ENCODE measurements at places on chromosomes 3 and 15.

DNA sequence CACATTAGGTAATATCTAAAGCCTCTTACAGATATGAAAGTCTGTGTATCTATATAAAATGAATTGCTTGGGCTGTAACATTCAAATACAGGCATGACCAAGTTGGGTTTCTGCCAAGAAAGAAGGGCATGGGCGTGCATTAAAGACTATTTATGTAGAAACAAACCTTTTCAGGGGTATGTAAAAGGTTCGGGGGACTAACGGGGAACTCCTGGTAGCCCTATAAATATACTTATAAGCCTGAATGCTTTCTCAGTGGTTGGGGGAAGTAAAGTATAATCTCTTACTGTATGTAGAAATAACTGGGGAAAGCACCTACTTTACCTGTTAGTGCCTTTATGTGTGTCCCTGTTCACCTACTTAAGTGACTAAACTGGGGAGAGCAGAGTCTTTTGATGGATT lies 154.5 kb upstream of the TBL1XR1 start:
- DNase-seq = no peak

DNA sequence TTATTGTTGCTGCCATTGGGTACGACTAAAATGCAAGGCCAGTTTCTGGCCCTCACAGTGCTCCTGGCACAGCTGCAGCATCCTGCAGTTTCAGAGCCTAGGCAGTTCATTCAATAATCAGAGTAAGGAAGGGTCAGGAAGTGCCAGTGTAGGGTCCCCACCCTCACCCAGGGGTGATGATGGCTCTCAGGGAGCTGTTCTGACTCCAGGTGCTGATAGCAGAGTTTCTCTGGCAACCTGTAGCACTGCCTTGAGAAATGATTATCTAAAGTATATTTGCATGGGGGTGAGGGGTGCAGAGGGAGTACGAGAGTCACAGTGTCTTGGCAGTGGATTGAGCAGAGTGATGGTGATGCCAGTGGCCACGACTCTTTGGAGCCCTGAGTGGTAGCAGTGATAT lies 15.5 kb upstream of the IL16 start:
- DNase-seq = no peak

GRCh38 chr3:192883512-192883911 lies 34.1 kb downstream of the MB21D2 start:
- no peak for DNase-seq

DNA sequence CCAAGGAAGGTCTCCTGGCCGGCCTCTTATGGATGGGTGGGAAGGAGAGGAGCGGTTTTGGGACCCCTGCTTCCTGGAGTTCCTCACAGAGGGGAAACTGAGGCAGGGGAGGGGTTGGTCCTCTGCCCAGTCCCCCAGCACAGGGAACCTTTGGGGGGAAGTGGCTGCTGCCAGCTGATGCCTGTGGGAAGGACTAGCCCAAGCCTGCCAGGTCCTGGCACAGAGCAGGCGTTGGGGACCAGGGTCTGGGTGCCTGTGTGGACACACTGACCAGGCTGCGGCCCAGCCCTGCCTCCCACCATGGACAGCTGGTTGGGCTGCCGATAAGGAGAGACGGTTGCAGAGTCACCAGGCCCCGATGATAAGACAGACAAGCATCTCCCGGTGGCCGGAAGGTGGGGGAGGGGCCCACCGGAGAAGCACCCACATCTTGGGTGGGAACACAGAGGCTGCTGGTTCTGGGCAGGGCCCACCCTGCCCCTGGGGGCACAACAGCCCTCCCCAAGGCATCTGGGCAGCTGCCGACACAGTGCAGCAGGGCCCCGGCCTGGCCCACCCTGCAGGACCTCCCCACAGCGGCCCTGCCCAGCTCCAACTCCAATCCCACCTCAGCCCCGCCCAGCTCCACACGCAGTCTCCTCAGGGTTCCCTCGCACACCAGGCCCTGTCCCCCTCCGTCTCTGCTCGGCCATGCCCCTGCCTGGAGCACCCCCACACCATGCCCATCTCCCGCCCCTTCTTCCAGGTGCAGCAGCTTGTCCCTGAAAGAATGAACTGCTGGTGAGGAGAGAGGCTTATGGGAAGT lies 50.7 kb downstream of the DNAJB8 start:
- no peak for DNase-seq

GRCh38 chr3:18946524-18946923 lies 201.8 kb upstream of the KCNH8 start:
- no peak for DNase-seq

DNA sequence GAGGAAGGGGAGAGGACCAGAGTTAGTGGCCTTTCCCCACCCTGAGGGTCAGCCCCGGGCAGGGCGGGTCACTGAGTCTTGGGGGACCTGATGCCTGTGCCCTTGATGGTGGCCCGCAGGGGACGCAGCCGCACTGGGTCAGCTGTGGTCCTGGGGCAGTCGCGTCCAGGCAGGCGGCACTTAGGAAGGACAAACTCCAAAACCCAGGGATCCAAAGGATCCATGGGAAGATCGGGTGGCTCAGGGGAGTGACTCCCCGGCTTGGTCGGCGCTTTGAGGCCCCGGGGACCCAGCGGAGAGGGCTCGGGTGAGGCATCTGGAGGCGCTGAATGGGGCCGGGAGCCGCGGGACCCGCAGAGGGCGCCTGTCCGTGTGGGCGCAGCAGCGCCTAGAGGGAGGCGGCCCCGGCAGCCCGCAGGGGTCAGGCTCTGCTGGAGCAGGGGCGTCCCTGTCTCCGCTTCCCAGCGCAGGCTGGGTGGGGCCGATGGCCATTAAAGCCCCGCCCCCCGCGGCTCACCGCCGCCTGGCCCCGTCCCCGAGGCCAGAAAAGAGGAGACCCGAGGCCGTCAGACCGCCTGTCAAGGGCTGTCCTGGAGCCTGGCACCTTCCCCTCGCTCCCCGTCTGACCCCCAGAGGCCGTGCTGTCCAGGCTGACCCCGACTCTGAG lies 17.5 kb downstream of the CIDEC start:
- DNase-seq = no peak

- DNase-seq = no peak
Measured at GRCh38 chr3:193771011-193771652, 178.1 kb downstream of the OPA1 start.

DNA sequence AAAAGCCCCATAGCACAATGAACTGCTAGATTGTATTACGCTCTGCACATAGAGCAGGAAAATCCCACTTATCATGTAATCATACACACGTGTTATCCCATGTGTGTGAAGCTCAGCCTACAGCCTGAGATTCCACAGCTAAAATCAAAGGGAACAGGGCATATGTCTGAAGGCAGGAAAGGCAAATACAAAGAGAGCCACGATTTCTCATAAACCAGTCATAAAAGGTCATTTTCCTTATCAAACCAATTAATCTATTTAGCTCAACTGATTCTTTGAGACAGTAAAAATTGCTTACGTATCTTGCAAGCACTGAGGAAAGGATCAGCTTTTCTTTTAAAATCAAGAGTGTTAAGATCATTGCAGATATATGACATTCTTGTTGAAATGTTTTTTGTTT lies 199.5 kb upstream of the TBL1XR1 start:
- no peak for DNase-seq

GRCh38 chr3:66858656-66859381 lies 139.3 kb upstream of the KBTBD8 start:
- DNase-seq = no peak

DNA sequence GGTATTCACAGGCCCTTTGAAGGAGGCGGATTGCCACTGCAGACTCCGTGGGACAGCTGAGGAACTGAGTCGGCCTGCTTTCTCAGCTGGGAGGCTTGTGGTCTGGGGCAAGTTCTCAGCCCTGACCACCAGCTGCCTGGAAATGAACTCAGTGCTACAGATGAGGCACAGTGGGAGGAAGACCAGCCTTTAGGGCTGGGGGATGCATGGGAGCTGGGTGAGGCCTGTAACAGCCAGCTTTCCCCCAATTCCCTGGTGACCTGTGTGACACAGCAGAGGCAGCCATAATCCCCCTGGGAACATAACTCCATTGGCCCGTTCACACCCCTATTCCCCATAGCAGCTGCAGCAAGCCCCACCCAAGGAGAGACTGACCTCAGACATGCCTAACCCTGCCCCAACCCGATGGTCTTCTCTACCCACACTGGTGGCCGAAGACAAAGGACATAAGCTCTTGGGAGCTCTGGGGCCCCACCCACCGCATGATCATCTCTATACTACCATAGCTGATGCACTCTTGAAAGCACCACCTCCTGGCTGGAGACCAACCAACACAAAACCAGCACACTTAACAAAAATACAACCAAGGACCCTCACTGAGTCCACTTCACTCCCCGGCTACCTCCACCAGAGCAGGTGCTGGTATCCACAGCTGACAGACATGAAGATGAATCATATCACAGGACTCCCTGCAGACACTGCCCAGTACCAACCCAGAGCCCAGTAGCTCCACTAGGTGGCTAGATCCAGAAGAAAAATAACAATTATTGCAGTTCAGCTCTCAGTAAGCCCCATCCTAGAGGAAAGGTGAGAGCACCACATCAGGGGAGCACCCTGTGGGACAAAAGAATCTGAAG lies 24.9 kb downstream of the ZMAT3 start:
- no peak for DNase-seq

DNA sequence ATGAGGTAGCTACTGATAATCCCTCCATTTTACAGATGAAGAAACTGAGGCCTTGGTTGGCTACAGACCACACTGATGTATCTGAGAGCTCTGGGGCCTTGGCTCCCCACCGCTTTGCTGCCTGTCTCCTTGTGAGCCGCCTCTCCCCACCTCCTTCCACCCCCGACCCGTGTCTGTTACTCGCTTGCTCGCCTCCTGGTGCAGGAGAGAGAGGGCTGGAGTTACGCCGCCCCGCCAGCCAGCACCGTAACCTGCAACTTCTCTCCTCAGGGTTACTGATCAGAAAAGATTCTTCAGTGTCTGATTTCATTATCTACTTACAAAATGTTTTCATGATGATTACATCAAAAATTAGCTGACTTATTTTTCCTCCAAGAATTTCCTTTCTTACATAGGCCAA lies 34.1 kb downstream of the TM2D3 start:
- DNase-seq = no peak

- no peak for DNase-seq
Measured at GRCh38 chr15:87207990-87208580, 1048.5 kb downstream of the NTRK3 start.

GRCh38 chr3:17820704-17821103 lies 78.3 kb upstream of the TBC1D5 start:
- DNase-seq = no peak

- DNase-seq = peak; percentile 60
Measured at GRCh38 chr15:70853318-70853972, 512 bp downstream of the LARP6 start.

GRCh38 chr3:113468539-113468938 lies 27.2 kb upstream of the CFAP44 start:
- DNase-seq = no peak

DNA sequence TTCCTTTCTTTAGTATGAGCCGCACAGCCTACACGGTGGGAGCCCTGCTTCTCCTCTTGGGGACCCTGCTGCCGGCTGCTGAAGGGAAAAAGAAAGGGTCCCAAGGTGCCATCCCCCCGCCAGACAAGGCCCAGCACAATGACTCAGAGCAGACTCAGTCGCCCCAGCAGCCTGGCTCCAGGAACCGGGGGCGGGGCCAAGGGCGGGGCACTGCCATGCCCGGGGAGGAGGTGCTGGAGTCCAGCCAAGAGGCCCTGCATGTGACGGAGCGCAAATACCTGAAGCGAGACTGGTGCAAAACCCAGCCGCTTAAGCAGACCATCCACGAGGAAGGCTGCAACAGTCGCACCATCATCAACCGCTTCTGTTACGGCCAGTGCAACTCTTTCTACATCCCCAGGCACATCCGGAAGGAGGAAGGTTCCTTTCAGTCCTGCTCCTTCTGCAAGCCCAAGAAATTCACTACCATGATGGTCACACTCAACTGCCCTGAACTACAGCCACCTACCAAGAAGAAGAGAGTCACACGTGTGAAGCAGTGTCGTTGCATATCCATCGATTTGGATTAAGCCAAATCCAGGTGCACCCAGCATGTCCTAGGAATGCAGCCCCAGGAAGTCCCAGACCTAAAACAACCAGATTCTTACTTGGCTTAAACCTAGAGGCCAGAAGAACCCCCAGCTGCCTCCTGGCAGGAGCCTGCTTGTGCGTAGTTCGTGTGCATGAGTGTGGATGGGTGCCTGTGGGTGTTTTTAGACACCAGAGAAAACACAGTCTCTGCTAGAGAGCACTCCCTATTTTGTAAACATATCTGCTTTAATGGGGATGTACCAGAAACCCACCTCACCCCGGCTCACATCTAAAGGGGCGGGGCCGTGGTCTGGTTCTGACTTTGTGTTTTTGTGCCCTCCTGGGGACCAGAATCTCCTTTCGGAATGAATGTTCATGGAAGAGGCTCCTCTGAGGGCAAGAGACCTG lies 13.2 kb downstream of the GREM1 start:
- DNase-seq = no peak

DNA sequence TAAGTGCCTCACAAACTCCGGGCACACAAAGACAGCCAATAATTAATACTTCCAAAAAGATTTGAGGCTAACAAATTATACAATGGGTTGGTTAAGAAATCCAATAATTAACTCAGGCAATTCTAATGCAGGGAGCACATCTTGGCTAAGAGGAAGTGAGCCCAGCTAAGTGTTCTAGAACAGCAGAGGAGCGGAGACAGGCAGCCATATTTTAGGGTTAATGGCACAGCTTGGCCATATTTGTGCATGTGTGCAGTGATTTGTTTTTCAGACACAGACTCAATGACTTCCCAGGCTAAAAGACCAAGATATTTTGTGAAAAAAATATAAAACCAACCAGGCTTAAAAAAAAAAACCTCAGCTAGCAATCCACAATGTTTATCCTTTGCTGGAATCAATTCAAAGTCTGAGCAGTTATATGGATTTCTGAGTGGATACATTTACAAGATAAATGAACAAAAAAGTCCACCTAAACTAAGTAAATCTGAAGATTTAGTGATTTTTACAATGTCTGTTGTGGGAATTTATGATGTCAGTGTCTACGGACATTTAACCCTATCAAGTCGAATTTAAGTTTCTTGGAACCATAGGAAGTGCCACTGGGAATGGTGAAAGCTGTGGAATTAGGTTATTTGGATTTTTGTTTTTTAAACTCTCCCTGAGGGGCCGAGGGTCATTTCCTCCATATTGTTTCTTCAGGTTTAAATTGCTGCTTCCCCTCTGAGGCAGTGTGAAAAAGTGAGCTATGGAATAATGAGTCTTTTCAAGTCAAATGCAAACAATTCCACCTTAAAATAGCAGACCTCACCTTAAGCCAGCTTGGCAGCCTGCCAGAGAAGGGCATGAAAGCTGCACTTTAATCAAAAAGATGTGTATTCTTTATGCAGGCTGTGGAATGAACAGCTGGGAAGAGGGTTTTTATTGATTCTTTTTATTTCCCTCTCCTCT lies 413.7 kb upstream of the TBL1XR1 start:
- peak; percentile 97 for DNase-seq

Measured in NCI-H1105 treated with DMSO at 0.1 percent for 48 hours (cell line).